Stimulated activated CD4-positive, alpha-beta T cell treated with anti-CD3 and anti-CD28 coated beads, TNF-alpha, amount 100 ng/mL, for 48 hours (primary cell): ENCODE measurements at places on chromosomes 13 and 19.

DNA sequence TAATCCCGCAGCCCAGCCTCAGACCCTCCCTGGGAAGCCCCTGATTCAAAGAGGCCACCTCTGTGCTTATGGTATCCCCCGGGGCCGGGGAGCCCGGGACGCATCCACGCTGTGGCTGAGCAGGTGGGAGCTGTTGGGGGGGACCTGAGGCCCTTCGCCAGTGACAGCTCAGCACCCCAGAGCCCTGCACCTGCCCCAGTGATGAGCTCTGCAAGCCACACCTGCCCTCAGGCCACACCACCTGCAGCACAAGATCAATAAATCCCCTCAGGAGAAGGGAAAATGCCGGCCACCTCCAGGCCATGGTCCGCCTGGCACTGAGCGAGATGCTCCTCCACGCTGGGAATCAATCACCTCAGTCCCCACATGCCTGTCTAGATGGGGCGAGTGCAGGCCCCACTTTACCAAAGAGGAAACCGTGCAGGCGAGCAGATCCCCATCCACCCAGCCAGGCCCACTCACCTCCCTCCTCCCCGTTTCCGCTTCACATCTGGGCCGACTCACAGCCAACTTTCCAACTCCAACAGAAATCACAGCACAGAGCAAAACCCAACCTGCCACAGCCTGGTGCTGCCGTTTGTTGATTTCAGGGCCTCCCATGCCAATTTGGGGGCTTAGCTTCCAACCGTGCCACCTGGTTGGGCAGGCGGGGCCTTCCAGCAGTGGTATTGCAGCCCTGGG lies 12.8 kb downstream of the MOB3A start:
- DNase-seq: no peak

DNA sequence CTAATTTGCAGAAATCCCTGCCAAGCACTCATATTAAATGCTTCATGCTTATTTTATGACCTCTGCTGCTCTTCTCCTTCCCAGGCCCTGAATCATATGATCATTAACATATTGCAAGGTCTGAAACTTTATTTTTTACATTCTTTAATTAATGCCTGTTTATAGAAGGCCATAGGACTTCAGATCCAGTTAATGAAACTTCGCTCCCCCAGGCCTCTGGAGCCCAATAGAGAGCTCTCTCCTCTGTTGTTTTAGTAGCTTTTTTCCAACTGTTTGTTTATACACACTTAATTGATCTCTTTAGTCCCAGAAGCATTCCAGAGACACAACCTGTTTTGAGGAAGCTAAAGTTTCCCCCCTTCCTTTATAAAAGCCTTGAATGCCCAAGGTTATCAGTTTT lies 68.3 kb downstream of the DACH1 start:
- no peak for DNase-seq

GRCh38 chr13:99414048-99414995 lies 87.0 kb upstream of the TM9SF2 start:
- DNase-seq: no peak

DNA sequence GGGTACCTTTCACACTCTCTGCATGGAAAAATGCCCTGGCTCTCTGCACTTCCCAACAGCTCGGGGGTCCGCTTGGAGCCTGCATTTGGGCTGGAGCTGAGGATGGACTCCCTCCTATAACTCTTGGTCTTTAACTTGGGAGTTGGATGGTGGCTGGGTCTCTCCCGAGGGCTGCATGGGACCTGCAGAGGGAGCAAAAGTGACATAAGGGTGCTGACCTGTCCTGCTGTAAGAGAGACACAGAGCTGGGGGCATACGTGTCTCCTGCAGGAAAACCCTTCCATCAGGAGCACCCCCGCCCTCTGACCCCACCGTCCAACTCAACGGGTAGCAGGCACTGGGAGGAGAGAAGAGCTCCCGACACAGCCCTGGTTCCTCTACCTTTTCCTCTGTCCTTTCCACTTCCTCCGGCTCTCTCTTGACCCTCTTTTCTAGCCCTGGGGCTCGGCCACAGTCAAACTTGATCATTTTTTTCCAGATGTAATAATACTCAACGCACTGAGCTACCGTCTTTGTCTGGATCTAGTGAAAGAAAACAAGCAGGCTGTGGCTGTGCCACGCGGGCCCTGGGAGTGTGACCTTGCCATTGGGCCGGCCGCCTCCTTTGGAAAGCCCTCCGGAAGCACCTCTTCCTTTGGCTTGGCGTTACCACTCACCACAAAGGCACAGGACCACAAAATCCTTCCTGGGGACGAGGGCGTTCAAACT lies 6.8 kb upstream of the NAPA start:
- DNase-seq: no peak

- no peak for DNase-seq
Measured at GRCh38 chr19:58058467-58058866, 615 bp upstream of the ZNF135 start.

- DNase-seq: no peak
Measured at GRCh38 chr13:91456837-91457236, 58.4 kb downstream of the GPC5 start.

DNA sequence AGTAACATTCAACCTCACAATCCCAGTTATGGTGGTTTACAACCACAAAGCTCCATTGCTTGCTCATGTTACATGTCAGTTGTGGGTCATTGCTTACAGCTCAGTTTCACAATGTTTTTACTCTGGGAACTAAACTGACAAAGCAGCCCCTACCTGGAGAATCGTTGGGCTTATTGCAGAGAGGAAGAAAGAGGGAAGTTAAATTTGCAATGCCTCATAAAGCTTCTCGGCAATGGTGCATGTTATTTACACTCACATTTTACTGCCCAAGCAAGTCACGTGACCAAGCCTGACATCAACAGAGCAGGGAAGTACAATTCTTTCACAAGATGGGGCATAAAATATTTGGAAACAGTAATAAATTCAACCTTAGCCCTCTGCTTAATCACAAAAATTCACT lies 441.6 kb downstream of the TDRD3 start:
- DNase-seq: no peak

GRCh38 chr13:101308247-101309013 lies 107.9 kb downstream of the NALCN start:
- DNase-seq: no peak

DNA sequence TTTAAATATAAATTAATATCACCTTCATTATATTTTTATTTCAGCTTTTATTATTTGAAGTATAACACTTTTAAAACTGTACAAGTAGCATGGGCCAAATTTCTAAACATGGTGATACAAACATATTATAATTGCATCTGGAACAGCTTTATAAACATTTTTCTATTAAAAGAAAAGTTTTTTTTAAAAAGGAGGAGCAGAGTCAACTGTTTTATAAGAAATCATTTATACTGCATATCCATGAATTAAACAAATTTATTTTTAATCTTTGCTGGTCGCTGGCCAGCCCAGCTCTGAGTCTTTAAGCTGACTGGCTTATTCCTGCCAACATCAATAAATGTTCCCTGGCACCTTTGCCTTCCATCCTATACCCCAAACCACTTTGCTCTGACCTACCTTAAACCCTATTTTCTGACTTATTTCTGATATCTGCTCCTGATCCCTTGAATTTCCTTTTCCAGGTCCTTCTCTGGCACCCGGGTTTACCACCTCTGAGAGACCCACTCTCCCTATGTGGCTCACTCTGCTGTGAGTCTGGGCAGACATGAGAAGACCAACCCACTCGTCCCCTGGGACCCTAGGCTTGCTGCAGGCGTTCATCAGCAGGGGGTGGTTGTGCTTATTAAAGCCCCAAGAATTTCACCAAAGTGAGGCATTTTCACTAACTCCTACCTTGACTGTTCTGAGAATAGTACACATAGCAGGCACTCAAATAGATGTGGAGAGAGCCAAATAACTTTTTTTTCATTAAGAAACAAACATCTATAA lies 220.3 kb downstream of the KLF12 start:
- no peak for DNase-seq

DNA sequence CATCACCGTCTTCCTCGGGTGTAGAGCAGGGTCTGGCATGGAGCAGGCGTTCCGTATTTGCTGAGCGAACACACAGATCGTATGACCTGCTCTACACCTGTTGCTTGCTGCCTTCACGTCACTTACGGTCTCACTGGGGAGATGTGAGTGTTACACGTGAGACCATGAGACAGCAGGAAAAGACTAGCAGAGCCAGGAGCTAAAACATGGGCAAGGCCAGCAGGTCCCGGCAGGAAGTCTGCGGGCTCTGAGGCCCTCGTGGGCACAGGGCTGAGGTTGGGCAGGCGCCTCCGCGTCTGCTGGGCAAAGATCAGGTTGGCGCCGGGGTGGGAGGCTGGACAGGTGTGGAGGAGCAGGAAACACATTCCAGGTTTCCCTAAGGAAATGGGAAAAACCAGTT lies 19.7 kb upstream of the GTF3A start:
- DNase-seq: no peak

DNA sequence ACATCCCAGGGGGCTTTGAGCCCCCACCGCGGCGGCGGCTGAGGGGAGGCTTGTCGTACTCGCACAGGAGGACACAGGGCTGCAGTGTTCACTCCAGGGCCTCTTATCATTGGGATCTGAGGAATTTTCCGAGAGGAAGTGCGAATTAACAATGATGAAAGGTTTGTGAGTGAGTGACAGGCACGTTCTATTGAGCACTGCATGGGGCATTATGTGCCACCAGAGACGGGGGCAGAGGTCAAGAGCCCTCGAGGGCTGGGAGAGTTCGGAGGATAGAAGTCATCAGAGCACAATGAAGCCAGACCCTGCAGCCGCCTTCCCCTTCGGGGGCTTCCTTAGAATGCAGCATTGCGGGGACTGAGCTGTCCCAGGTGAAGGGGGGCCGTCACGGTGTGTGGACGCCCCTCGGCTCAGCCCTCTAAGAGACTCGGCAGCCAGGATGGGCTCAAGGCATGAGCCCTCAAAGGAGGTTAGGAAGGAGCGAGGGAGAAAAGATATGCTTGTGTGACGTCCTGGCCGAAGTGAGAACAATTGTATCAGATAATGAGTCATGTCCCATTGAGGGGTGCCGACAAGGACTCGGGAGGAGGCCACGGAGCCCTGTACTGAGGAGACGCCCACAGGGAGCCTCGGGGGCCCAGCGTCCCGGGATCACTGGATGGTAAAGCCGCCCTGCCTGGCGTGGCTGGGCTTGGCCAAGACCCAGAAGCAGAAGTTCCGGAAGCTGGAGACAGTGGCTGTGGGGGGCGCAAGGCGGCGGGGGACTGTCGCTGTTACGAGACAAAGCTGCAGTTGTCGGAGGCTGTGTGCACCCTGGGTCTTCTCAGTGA lies 53.9 kb downstream of the MCF2L start:
- DNase-seq: no peak

DNA sequence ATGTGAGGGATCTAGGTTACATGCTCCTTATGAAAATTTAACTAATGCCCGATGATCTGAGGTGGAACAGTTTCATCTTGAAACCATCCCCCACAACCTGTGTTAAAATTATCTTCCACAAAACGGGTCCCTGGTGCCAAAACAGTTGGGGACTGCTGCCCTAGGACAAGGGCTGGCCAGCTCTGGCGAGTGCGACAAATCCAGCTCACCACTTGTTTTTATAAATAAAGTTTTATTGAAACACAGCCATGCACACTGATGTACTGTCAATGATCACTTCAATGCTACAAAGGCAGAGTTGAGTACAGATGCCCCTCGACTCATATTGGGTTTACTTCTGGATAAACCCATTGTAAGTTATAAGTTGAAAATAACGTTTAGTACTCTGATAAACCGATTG lies 235.3 kb downstream of the ATP8A2 start:
- DNase-seq: no peak

GRCh38 chr19:46056536-46056935 lies 15.7 kb upstream of the IGFL4 start:
- DNase-seq: no peak

DNA sequence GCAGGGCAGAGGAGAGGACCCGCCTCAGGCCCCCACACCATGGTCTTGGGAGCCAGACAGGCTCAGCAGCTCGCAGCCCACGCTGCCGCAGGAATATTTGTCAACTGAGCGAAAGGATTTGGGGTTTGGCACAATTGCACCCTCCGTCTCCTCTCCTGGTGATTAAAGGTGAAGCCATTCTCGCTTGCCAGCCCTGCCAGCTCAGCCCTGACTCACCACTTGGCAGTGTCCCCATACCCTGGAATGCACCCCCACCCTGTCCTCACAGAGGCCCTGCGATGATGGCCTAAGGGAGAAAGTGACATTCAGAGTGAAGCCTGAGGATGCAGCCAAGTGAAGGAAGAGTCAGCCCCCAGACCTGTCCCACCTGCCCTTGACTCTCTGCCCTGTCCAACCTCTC lies 18.8 kb downstream of the CYTH2 start:
- no peak for DNase-seq

GRCh38 chr13:30255696-30256095 lies 51.7 kb downstream of the KATNAL1 start:
- no peak for DNase-seq

DNA sequence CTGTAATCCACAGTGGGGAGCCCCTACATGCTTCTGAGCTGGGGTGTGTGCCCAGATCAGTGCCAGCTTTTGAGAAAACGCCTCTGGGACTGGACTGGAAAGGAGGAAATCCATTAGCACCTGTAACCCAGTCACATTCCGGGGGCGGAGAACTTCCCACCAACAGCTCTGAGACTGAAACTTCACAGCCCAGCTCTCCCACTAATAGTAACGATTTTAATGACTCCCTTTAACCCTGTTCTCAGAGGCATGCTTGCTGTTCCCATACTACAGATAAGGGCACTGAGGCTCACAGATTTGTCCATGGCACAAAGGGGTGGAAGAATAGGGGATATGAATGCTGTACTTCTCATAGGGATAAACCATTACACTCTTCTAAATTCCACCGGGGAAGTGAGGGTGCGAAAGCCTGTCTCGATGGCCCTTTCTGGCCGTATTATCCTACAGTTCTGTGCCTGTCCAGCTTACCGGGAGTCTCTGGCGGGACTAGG lies 851 bp downstream of the FBXO46 start:
- DNase-seq: no peak

DNA sequence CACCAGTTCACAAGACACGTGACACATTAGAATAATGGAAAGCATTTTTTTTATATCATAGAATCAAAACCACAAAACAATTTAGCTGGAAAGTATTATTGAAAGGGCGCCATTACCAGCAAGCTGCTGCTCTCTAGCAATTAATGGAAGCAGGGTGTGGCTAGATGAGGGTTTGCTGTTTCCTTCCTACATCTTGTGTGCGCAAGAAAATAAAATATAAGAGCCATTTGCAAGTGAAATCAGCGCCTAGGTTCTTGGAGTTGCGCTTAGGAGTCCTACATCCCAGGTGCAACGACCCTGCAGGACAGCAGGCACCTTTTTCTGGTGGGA lies 140.9 kb downstream of the ZNF536 start:
- no peak for DNase-seq

GRCh38 chr19:13844130-13844631 lies 32.8 kb upstream of the NANOS3 start:
- no peak for DNase-seq

DNA sequence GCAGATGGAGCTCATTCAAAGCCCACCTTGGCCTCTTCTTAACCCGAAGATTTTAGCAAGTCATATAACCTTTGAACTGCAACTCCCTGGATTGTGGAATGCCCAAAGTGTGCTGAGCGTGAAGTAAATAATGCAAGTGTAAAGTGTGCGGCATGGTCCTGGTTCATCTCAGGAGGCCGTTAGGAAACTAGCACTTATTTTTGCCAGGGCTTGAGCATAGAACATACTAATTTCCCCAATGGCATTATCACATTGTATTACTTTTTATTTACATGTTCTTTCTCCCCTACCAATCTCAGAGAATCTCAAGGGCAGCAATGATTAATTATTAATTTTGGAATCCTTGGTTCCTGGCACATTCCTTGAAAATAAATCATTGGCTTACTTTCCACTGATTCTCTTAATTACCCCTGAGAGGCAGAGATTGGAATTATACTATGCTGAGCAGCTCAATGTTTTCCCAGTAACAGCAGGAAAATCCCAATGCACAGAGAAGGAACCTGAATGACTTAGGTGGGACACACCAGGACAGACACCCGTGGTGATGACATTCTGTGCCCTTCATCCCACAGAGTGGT lies 128.8 kb upstream of the GJB6 start:
- no peak for DNase-seq
